Stimulated activated CD4-positive, alpha-beta T cell treated with anti-CD3 and anti-CD28 coated beads, Interleukin-1b, Interleukin-23, amount 100 ng/mL, for 4 hours (primary cell): ENCODE measurements at places on chromosomes 1 and 21.

DNA sequence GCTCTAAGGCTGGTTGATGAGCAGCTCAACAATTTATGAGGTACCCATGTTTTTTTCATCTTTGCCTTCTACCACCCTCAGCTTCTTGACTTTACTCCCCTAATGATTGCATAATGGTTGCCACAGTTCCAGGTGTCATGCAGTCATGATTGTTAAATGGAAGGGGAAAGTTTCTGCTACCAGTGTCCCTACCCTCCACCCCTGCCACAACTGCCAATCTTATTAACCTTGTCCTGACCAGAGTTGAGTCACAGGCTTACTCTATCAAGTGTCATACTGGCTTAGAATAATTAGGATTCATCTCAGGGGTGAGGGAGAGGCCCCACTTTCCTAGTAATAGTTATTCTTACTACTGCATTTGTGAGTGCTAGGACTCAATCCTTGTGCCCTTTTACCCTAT lies 7.9 kb upstream of the FUBP1 start:
- DNase-seq = no peak

- no peak for DNase-seq
Measured at GRCh38 chr1:203181586-203182386, 4.7 kb downstream of the CHI3L1 start.

DNA sequence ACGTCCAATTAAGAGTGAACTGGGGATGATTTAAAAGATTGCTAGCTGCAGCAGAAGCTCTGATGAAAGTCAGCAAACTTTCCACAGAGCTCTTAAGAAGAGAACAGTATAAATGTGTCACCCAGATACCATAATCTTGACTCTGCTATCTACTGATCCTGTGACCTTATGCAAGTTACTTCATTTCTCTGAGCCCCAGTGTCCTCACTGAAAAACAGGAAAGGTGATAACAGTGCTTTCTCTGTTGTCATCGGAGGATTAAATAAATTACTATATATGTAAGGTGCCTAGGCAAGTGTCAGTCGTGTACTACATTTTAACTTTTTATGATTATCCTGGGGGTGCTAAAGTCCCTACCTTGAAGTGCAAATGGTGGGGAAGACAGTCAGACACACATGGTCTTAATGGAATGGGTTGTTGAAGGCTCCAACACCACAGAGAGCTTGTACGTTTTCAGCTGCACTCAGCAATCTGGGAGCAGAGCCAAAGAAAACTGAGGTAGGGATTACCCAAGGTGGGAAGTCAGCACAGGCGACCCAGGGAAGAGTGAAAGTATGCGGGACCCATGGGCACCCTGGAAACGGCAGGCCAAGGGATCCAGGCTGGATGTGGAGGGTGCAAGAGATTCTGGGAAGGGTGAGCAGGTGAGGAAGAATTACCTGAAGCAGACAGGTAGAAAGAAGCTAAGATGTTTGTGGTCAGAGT lies 82.8 kb downstream of the DTL start:
- no peak for DNase-seq

- no peak for DNase-seq
Measured at GRCh38 chr1:157646144-157646543, 48.3 kb upstream of the FCRL4 start.

DNA sequence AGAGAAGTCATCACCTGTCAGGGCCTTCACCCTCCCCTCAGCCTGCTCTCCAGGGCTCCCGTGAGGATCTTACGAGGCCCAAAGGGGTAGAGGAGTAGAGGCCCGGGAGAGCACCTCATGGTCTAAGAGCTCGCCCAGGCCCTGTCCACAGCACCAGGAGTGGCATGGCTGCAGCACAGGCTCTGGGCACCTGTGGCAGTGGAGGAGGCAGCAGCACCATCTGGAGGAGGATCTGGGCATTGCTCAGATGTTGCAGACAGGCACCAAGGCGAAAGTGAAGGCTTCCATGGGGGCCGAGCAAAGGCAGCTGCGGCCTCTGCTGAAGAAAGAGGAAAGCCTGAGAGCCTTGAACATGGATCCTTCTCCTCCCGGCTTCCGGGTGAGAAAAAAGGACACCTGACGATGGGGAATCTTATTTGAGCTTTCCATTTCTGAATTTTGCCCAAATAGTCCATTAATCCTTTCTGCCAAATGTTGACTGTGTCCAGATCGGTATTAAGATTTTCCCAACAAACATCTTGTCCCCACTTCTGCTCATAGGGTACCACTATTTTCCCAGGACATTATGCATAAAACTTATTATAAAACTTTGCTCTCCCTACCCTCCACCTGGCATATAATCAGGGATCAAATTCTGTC lies 604.7 kb downstream of the PTPRC start:
- peak; percentile 66 for DNase-seq

DNA sequence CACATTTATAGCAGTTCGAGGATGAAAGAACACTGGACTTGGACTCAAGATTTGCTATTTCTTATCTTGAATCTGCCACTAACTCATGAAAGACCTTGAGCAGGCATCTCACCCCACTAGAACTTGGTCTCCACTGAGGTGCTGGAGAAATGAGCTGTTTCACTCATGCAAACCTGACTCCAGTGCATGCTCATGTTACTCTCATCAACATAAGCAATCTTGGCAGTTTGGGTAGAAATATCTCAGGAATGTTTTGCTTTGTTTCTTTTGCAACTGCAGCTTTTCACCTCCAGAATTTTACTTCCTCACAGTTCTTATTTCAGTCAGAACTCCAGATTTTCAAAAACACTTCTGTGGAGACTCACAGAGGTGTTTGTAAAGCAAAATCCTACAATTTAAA lies 46.2 kb upstream of the DAB1 start:
- DNase-seq = no peak

GRCh38 chr1:24315391-24315790 lies 3.8 kb upstream of the GRHL3 start:
- no peak for DNase-seq

DNA sequence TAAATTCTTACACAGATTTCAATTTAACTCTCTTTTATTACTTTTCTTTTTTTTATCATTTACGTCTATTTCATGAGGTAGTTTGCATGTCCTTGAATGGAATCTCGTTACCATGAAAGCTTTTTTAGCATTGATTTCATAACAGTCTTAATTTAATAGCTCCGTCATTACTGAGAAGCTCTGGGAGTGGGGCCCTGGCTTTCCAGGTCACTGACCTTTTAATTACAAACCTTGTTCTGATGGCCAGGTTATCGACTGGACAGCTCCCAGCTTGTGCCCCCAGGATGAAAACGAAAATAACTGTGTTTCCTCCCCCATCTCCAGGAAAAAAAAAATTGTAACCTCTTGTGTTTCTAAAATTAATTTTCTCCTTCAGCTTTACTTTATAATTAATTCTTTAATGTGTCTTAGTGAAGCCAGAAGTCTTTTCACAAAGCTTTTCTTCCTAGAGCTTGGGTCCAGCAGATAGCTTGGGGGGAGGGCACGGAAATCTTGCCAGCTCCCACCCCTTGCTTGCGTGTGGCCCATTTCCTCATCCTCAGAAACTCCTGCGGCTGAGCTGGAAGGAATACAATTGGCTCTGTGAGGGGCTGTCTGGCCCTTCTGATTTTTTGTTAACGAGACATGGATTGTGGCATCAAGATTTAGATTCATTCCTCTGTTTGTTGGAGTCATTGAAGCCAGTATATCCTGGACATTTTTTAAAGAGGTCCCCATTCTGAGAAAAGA lies 65.7 kb downstream of the PEX14 start:
- no peak for DNase-seq

DNA sequence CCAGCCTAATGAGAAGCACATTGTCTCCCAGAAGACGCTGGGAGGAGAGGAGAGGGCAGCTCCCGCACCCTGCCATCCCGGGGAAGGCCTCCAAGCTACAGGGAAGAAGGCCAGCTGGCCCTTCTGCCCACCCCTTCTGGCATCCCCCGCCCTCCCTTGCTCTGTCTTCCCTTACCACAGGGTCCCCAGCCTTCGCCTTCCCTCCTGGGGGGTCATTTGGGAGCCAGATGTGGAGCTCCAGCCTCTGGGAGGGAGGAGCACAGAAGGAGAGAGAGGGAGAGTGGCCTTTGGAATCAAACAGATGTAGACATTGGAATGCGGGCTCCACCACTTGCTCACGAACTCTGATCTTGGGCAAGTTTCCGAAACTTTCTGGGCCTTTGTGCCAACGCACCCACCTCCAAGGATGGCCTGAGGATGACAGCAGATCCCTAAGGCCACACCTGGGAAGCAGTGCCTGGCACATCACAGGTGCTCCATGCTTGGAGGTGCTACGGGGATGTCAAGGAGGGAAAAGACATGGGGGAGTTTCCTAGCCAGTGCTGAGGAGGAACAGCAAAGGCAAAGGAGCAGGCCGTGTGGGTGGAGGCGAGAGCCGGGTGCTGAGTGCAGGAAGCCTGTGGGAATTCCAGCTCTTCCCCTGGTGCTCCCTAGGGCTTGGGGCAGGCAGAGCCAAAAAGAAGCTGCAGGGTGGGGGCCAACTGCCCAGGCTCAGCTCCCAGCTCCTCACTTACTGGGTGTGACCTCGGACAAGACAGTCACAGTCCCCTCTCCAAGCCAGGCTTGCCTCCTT lies 23.1 kb upstream of the RSPO1 start:
- no peak for DNase-seq

- no peak for DNase-seq
Measured at GRCh38 chr1:15172405-15173259, 19.1 kb downstream of the TMEM51 start.

- DNase-seq = no peak
Measured at GRCh38 chr1:21598904-21599303, 70.3 kb downstream of the RAP1GAP start.

DNA sequence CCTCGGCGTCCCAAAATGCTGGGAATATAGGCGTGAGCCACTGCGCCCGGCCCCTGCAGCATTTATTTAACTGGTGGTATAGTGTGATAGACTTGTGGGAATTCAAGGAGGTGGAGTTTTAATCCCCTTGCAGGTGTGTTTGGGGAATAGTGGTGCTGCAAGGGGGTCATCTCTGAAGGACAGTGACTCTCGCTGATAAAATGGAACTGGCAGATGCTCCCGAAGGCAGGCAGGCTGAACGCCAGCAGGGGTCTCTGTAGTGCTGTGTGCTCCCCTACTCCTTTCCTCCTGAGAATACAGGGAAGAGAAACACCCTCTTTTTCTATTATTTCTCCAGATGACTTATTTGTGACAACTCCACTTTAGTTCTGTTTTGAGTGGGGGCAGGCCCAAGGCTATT lies 4.0 kb downstream of the OSCP1 start:
- no peak for DNase-seq

- DNase-seq = no peak
Measured at GRCh38 chr1:77300566-77300965, 18.7 kb downstream of the AK5 start.

DNA sequence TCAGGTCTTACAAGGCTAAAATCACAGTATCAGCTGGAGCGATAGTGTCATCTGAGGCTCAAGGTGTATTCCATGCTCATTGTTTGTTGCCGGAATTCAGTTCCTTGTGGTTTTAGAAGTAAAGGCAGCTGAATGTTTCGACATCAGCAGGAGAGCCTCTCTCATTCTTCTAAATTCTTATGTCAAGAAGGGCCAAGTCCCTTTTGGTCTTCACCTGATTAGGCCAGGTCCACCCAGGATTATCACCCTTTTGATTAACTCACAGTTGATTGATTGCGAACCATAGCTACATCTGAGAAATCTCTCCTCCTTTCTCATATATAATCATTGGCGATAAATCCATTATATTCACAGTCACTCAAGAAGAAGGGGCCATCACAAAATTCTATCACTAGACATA lies 806.7 kb upstream of the PRMT6 start:
- no peak for DNase-seq

DNA sequence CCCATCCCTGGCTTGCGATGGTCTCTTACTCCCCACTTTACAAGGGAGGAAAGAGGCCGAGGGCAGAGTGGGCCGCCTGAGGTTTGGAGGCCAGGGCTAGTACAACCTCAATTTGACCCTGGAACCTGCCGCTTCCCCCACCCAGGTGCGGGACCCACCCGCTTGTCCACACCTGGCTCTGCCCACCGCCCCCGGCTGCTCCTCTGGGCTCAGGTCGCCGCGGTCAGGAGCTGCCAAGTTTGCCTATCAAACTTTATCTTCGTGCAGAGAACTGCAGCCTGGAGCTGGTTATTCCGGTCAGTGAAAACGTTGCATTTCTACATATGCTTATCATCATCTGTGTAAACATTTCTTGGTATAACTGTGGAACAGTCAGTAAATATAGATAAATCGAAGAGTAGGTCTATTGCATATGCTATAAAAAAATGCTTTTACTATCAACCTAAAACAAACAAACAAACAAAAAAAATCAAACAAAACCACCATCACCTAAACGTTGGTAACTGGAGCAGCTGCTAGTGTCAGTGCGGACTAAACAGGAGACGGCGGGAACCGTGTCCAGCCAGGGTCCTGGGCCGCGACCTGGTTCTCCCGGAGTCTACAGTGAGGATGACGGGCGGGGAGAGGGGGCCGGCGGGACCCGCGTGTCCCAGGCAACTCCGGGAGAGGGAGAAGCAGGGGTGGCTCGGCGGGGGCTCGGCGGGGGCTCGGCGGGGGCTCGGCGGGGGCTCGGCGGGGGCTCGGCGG lies 906 bp upstream of the ADARB1 start:
- no peak for DNase-seq

DNA sequence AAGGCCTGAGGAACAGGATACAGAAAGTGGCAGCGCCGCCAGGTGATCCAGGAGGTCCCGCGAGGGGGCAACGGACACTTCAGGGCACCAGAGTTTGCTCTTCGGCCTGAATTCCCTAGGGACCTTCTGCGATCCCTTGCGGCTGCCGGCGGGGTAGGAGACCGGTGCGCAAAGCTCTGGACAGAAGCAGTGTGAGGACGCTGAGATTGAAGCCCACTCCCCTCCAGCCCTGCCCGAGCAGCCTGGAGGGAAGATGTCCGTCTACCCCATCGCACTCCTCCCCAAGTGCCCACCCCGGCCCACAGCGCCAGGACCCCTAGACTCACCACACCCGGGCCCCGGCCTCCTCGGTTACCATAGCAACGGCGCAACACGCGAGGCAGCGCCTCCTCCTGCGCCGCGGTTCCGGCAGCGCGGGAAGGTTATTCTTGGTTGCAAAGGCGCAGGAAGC lies at the start of gene ANKRD45:
TSS of gene ANKRD45 (minus strand) at position 361 of the 451 bp plus-strand sequence. CDS start 10,433 bp downstream, outside the sequence.
- no peak for DNase-seq

DNA sequence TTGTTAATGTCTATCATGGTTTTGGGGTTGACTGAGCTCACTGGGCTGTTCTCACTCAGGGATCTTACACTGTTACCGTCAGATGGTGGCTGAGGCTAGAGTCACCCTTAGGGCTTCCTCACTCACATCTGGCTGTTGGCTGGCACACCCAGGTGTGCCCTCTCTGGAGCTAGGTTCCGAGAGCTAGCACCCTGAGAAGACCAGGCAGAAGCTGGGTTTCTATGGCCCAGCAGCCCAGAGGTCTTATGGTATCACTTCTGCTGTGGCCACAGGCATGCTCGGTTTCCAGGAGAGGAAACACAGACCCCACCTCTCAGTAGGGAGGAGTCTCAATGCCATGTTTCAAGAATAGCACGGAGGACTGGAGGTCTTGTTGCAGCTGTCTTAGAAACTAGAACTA lies 20.7 kb upstream of the KIF1B start:
- DNase-seq = no peak

- peak; percentile 29 for DNase-seq
Measured at GRCh38 chr1:32464716-32465577, at the start of gene ZBTB8B. Gene ZBTB8B, plus strand, starts transcription at chr1:32465072. Its CDS starts 5,553 bp downstream, at chr1:32470625.
